Fibroblast of upper back skin (primary cell): ENCODE measurements at places on chromosomes 2 and 18.

- DNase-seq = no peak
Measured at GRCh38 chr2:241815477-241816430, 6.8 kb downstream of the NEU4 start.

- no peak for DNase-seq
Measured at GRCh38 chr18:37272226-37272625, 293.4 kb downstream of the CELF4 start.

- DNase-seq = peak; percentile 22
Measured at GRCh38 chr2:143584936-143585335, 455.7 kb downstream of the ARHGAP15 start.

DNA sequence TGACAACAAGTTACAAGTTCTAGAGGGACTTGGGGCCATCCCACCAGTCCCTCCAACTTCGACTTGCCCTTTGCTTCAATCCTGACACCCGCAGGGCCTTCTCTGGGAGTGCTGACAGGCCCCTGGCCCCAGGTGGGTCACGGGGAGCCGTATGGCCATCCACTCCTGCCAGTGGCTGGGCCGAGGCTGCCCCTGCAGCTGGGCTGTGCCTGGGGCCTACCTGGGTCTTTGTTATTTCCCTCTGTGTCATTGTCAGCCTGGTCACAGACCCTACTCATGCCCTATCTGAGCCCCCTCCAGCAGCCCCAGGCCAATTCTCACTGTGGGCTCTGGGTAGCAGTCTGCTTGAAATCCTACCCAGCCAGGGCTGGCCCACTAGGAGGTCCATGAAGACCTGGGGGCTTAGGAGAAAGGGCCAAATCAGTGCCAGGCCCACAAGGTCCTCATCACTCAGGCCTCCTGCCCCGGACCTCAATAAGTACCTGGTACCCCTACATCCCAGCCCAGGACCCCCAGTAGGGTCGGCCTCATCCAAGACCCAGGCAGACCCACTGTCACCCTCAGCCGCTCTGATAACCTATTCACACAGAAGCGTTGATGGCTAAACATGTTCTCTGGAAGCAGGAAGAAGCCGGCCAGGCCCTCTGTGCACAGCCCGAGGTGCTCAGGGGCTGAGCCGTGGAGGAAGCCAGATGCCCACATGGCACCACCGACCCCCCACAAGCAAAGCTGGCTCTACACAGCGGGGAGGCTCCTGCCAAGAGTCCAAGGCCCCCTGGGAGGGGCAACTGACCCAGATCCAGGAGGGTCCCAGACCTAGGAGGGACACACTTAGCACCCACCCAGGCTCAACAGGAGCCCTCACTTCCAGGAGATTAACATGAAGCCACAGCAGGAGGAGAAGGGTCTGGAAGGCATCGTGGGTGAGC lies 57.7 kb downstream of the BIN1 start:
- DNase-seq = no peak

DNA sequence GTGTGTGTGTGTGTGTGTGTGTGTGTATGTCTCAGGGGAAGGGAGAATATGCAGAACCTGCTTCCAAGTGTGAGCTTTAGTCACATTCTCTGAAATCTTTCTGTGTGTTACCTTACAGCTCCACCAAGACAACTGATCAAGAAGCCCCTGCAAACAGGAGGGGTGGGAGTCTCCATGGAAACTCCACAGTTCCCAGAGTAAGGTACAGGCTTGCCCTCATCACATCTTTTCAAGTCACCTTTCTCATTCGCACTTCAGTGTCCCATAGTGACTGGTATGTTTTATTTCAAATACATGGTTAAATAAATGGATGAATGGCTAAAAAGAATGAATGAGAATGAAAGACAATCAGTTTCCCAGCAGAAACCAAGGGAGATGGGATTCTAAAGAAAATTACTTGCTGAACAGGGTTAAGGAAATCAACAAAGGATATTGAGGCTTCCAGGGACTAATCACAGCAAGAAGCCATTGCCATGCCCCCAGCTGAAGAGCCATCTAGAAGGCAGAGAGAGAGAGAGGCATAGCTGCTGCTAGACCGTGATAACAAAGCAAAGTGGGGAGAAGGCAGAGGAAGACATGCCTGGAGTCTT lies 987.2 kb upstream of the CELF4 start:
- no peak for DNase-seq

DNA sequence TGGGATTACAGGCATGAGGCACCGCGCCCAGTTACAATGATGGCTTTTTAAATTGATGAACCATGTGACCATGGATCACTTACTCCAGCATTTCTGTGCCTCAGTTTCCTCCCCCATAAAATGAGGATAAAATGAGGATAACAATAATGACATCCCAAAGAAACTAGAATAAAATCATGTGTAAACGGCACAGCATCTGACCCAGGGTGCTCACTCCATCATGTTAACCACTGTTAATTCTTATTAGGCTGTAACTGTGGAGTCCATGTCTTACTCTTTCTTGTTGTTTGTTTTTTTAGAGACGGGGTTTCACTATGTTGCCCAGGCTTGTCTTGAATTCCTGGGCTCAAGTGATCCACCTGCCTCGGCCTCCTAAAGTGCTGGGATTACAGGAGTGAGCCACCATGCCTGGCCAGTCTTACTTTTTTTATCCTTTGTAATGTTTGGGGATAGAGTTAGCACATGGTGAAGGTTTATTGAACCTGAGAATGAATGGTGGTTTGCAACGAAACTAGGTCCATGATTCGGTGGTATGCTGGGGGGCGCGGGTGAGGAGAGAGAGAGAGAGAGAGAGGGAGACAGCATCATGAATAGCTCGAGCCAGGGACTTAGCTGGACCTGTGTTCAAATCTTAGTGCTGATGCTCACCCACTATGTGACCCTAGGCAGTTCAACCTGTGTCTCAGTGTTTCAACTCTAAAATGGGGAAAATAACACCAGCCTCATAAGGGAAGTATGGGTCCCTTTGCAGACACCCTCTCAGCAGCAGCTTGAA lies 52.3 kb downstream of the MYCN start:
- DNase-seq = no peak

GRCh38 chr2:167749660-167750059 lies 497.7 kb downstream of the STK39 start:
- DNase-seq = no peak

DNA sequence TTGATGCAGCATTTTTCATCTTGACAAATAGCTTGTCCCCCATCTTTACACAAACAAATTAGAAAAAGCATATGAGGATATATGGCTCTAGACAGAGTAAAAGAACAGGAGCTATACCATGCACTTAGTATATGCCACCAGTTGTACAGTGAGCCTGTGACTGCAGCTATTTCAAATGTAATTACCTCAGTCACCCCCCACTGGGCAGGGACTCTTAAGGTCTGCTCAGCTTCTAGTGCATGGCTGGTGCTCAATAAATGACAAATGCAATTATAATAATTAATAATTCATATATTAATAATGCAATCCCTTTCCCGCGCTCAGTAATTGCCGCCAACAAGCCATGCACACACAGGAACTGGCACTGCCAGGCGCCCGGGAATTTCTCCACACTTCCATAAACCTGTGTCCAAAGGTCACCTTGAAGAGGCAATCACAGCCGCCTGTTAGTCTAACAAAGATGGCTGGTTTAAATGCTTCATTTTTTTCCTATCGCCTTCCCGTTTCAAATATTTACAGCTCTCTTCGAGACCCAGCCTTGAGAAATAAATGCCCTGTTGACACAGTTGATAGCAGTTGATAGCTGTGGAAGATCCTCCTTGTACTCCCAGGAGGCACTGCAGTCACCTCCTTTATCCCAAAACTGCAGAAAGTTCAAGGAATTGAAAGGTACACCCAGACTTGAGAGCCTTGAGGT lies 156.6 kb downstream of the INO80D start:
- no peak for DNase-seq

GRCh38 chr2:68765739-68766375 lies 31.2 kb downstream of the ARHGAP25 start:
- peak; percentile 21 for DNase-seq

- DNase-seq = no peak
Measured at GRCh38 chr2:57908736-57909161, 137.9 kb upstream of the VRK2 start.

DNA sequence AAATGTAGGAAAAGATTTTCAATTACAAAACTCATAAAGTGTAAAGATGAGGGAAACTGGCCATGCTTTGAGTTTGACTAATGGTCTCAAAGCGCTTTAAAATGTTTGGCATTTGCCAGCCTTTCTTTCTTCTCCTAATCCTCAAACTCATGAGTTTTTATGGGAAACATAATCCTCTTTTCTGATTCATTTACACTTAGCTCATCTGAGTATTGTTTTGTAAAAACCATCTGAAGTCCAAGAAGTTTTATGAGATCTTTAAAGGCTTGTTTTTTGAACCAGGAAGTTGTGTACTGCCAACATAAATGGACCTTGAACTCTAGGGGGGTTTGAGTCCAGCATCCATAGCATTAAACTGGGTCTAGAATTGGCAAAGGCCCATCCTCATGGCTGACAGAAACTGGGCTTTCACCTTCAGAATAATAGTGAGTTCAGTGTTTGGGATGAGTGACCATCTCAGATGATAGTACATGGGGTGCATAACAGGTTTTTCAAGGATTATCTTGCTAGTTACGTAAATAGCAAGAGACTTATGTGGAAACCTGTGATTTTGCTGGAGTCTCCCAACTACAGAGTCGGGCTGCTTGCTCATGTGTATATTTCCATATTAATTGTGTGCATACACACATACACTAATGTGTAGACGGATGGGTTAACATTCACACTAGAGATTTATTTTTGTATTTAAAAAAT lies 3.8 kb upstream of the LTBP1 start:
- DNase-seq = no peak

GRCh38 chr18:79790996-79791972 lies 6.5 kb upstream of the KCNG2 start:
- peak; percentile 97 for DNase-seq

GRCh38 chr2:39094717-39095363 lies 26.0 kb downstream of the SOS1 start:
- peak; percentile 50 for DNase-seq

GRCh38 chr2:64036034-64036705 lies 16.9 kb upstream of the VPS54 start:
- peak; percentile 74 for DNase-seq

- DNase-seq = peak; percentile 33
Measured at GRCh38 chr2:73987948-73988700, 3.4 kb downstream of the TET3 start.

GRCh38 chr2:193627927-193628272 lies 1433.2 kb upstream of the TMEFF2 start:
- DNase-seq = no peak

- DNase-seq = no peak
Measured at GRCh38 chr2:202764991-202765390, 106.6 kb downstream of the ICA1L start.

- no peak for DNase-seq
Measured at GRCh38 chr2:225768741-225769140, 369.2 kb downstream of the NYAP2 start.

GRCh38 chr2:16285813-16286510 lies 345.6 kb downstream of the MYCN start:
- no peak for DNase-seq

GRCh38 chr18:77062518-77063003 lies 70.0 kb downstream of the MBP start:
- peak; percentile 58 for DNase-seq

GRCh38 chr18:9814431-9814830 lies 71.3 kb upstream of the TXNDC2 start:
- peak; percentile 76 for DNase-seq

DNA sequence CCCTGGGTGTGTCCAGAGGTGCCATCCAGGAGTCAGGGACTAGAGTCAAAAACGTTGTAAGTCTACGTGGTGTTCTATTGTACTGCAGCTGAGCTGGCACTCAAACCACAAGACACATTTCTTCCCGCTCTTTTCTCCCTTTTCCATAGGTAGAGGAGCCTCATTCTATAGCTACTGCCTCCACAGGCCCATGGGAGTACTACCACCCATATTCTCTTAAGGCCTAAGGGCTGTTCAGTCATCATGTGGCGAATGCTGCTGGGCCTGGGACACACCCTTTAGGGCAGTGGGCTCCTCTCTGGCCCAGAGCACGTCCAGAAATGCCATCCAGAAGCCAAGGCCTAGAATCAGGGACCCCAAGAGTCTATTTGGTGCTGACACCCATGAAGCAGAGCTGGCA lies 1271.7 kb downstream of the CNTNAP5 start:
- no peak for DNase-seq

GRCh38 chr18:21359746-21360145 lies 117.7 kb downstream of the GREB1L start:
- peak; percentile 8 for DNase-seq

- no peak for DNase-seq
Measured at GRCh38 chr2:130813722-130814121, 23.0 kb upstream of the ARHGEF4 start.

- DNase-seq = no peak
Measured at GRCh38 chr2:164974221-164974620, 18.9 kb upstream of the SLC38A11 start.

GRCh38 chr2:15555760-15556193 lies 5.4 kb downstream of the NBAS start:
- DNase-seq = no peak

DNA sequence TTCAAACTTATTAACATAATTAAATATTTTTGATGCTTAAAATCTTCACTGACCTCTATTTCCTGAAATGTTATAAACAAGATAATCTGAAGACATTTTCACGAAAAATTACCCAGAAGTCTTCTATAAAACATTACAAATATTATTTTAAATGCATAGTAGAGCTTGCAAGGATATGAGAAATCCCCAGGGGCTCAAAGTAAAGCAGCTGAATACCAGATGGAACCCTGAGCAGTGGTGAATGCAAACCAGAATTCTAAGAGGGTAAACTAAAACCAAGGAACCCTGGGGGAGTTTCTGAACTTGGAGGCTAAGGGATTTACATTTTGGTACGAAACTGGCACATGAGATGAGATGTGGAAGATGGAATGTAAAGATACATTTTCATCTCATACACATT lies 83.6 kb downstream of the FSHR start:
- no peak for DNase-seq
